Smooth muscle cell of the pulmonary artery (primary cell): ENCODE measurements at places on chromosomes 1 and 21. TPM values are rescaled to one million over a fixed set of nuclear protein-coding genes. Genes with fewer than 3 reads are reported as not detected.

The C1orf226 gene
- total RNA-seq, result 0.07 and 0.13 TPM in 2 replicates

The ARPC5 gene
- total RNA-seq, result 273 and 324 TPM in 2 replicates

The MARK1 gene
- 1.2 and 2.0 TPM in 2 replicates for total RNA-seq

The CCDC30 gene
- 1.4 and 1.9 TPM in 2 replicates for total RNA-seq

The INAVA gene
- 0.03 and 0.07 TPM in 2 replicates for total RNA-seq

The RNU1-2 gene
- under 0.01 TPM in 2 replicates for total RNA-seq

The C1orf115 gene
- total RNA-seq, result 0.20 and 0.85 TPM in 2 replicates

The ARMH1 gene
- total RNA-seq, result 0.91 and 1.3 TPM in 2 replicates
